Hematopoietic multipotent progenitor cell treated with erythropoietin and hydrocortisone succinate and interleukin-3 and kit ligand, for 17 days (in vitro differentiated cells): ENCODE measurements at places on chromosomes 2 and 18.
A peak's percentile ranks its signal among the peaks of the same experiment; 100 is the strongest.

DNA sequence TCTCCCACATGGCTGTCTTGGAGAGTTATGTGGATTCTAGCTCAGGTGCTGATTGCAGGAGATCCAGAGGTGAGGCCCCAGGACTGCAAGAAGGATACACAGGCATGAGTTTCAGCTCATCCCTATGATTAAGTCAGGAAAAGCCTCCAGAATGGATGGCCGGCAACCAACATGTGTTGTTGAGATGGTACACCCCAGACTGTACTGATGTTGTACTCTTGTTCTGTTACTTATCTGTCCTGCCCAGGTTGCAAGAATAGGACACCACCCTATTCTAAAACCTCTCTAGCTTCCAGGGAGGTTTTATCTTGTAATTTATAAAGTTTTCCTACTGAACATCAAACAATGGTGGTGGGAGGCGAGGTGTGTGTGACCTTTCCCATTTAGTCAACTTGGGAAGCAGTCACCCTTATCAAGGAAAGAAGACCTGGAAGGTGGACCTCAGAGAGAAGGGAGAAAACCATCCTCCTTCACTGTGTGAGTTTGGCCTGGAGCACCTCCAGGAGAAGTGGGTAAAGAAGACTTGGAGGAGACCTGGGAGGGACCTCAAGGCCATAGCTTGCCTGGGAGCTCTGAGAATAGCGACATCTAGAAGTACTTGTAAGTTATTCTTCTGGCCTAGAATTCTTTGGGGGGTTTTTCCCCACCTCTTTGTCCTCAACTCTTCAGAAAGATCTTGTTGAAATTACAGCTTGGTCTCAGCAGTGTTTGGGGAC is 8.6 kb downstream of the FAM124B start:
- peak; percentile 7 for DNase-seq

- DNase-seq = no peak
These were observed 98.6 kb downstream of the NOL10 start for GRCh38 chr2:10591207-10591606.

DNA sequence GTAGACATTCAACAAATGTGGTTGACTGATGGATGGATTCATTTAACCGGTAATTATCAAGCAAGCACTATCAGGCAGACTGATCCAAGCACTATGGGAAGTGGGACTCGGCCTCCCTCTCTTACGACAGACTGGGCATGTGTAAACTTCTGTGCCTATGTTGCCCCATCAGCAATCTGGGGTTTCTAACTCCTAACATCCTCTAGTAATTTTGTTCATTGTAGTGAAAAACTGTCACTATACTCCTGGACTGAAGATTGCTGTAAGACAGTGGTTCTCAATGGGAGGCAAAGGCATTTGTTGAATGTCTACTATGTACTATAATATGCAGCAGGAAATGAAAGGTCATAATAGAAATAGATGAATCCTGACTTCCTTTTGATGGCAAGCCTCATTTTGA is 51.2 kb upstream of the CREB1 start:
- no peak for DNase-seq

DNA sequence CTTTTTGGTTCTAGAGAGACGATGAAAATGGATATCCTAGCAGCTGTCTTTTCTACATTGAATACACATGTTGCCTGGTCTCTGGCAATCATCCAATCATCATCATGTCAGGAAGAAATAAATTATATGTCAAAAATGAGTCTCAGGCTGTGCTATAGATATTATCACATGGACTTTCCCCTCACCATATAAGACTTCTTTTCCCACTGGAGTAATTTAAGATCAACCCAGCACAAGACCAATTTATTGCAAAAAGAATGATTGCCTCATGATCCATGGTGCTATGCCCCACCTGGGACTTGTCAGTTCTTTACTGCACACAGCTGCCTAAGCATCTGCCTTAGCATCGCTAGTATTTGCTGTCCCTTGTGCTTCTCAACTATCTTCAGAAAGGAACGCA is 783.7 kb upstream of the TMEFF2 start:
- DNase-seq = no peak

DNA sequence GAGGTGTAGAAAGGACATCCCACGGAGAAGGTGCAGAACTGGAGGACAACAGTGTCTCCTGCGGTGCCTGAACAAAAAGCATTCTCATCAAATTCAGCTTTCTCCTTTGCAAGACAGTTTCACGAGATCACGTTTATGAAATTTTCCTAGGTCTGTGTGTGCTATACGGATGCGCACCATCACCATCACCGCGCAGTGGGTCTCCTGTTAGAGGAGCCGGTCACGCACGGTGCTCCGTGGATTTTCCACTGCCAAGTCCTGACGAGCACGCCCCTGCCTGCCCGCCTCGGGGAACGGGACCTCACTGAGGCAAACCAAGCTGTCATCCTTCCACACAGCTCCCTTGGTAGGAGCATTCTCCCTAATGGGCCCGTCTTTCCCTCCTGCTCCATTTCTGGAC is 140.4 kb upstream of the TPO start:
- DNase-seq = no peak

GRCh38 chr2:10220045-10220901 is 82.4 kb upstream of the HPCAL1 start:
- no peak for DNase-seq

- DNase-seq = no peak
These were observed 408.8 kb upstream of the LYPD1 start for GRCh38 chr2:133078667-133079411.

- DNase-seq = no peak
These were observed 23.1 kb downstream of the ST3GAL5 start for GRCh38 chr2:85865539-85866164.

DNA sequence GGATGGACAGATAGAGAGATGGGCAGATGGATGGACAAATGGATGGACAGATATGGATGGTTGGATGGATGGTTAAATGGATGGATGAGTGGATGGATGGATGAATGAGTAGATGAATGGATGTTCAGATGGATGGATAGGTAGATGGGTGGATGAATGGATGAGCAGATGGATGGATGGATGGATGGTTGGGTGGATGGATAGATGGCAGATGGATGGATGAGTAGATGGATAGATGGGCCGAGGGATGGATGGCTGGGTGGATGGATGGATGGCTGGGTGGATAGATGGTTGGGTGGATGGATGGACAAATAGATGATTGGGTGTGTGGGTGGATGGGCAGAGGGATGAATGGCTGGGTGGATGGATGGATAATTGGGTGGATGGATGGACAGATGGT is 98.9 kb upstream of the OTOS start:
- no peak for DNase-seq

DNA sequence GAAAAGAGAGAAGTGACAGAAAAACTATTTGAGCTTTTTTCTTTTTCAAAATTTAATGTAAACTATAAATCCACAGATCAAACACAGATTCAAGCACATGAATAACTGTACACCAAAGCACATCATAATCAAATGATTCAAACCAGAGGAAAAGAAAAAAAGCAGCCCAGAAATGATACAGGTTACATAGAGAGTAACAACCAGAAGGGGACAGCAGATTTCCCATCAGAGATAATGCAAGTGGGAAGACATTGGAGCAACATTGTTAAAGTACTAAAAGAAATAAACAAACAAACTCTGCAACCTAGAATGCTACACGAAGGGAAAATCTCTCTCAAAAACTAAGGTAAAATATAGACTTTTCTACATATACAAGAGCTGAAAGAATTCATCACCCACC is 34.5 kb downstream of the CMPK2 start:
- no peak for DNase-seq

DNA sequence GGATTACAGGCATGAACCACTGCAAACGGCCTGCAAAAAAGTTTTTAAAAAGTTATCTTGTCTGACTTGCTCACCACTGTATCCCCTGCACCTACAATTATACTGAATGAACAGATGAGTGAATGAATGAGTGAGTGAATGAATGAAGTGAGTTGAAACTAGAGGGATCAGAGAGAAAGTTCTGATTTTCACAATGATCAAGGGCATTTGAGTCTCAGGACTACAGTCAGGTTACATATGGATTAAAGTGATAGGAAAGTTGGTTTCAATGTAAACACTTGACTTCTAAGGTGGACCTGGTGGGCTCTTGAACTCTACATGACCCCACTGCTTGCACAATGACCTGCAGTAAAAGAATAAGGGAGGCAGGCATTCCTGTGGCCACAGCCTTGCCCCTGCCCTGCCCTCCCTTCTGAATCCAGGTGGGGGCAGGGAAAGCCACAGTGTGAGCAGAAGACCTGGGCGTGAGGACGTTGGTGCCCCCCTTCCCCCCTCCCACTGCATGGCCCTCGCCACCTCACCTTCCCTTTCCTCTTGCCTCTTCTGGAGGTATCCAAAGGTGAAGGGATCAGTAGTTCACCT is 10.7 kb downstream of the C2orf80 start:
- DNase-seq = no peak

DNA sequence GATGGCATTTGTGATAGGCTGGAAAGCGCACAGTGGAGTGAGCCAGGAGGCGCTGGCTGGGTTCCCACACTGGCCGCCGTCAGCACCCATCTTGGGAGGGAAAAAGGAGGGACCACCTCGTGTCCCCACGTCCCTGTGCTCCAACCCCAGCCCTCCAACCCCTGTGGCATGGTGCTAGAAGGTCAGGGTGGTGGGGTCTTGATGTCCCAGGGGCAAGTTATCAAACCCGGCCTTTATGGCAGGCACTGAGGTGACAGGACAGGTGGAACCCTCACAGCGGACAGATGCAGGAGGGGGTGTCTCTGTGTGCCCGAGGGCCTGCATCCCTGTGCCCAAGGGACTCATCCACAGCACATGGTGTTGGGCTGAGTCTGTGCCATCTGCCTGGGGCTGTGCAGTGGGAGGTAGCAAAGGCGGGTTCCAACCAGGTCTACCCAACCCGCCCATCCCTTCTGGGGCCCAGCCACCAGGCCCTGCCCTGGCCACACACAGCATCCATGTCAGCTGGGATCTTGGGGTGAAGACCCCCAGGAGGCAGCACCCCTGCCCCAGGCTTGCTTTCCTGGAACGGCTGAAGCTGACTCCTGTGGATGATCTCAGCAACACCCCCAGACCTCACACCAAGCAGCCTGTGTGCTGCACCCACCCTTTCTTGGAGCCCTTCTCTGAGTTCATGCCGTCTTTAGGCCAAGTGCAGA is 246.1 kb downstream of the NDUFA10 start:
- no peak for DNase-seq

GRCh38 chr18:53649621-53650020 is 574.8 kb downstream of the MBD2 start:
- no peak for DNase-seq

GRCh38 chr2:176566961-176567360 is 297.7 kb downstream of the MTX2 start:
- no peak for DNase-seq

- no peak for DNase-seq
These were observed 52.9 kb downstream of the DPYSL5 start for GRCh38 chr2:26900831-26901321.

DNA sequence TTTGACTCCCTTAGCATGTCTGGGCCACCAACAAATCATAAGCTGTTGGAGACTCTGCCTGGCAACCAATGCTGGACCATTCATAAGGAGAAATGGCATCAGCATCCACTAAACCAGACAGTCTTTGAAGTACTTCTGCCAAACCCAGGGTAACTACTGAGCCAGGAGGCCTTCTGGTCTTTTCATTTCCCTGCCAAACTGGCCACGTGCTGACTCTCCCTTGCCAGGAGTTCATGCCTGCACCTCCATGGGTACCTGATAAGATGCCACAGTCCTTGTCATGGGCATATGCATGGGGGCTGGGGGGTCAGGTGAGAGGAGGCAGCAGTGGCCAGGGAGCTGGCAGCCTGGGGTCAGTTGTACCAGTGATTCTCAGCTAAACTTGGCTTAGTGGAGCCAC is 34.2 kb upstream of the DAPL1 start:
- DNase-seq = no peak
